HFFc6 (cell line): ENCODE measurements at places on chromosomes 12 and 14.

DNA sequence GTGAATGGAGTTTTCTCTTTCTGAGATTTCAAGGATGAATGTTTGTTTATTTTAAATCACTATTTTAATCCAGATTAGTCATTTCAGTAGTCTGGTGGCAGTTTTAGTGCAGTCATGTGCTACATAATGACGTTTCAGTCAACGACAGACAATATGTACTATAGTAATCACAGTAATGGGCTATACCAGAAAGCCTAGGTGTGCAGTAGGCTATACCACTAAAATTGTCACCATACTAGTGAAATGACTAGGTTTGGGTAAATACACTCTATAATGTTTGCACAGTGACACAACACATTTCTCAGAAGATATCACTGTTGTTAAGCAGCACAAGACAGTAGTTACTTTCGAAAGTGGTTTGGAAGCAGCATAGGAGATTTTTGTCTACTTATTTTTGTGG is 203.1 kb downstream of the ETNK1 start:
- no peak for DNase-seq

DNA sequence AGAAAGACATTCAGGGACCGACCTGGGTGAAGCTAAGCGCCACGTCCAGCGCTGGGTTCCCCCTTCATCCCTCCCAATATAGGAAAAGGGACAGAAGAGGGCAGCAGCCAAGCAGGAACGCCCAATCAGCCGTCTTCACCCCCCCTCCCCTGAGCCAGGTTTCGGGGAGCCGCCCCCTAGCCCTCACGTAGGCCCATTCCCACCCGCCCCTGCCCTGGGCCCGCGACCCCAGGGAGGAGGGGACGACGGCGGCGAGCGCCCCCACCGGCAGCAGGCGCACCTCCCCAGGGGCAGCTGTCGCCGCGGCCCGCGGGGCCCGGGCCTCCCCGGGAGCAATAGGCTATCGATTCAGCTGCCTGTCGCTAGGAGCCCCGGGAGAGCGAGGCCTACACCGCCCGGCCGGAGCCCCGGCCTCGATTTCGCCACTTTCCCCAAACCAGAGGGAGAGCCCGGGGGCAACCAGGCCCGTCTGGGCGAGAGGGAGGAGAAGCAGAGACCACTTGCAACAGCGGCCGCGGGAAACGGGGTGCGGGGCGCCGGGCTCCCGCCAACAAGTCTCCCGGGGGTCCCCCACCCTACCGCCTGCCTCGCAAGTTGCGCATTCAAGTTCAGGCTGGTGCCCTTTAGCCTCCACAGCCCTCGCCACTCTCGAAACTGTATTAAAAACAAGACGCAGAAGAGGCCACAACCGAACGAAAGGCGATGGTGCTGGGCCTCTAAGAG is 1.3 kb downstream of the DCAF5 start:
- DNase-seq, result peak; percentile 48

DNA sequence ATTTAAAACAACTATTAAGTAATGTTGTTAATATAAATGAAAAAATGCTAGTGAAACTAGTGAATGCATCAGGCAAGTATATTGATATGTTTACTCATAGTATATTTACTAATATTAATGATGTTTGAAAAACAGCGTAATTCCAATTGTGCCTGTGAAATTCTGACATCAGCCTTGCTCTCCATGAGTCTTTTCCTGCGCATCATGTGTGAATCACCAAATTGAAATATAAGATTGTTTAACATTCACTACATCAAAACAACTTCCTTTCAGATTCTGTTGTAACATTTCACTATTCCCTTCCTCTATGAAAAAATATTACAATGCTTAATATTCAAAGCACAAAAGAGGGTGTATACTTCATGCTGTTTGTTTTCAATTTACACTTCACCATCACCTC is 1995.9 kb upstream of the SEL1L start:
- no peak for DNase-seq

- DNase-seq, result peak; percentile 67
Observed at GRCh38 chr14:69268763-69269162, 8.8 kb downstream of the GALNT16 start.

GRCh38 chr14:61472801-61473376 is 151.5 kb downstream of the PRKCH start:
- DNase-seq, result no peak

DNA sequence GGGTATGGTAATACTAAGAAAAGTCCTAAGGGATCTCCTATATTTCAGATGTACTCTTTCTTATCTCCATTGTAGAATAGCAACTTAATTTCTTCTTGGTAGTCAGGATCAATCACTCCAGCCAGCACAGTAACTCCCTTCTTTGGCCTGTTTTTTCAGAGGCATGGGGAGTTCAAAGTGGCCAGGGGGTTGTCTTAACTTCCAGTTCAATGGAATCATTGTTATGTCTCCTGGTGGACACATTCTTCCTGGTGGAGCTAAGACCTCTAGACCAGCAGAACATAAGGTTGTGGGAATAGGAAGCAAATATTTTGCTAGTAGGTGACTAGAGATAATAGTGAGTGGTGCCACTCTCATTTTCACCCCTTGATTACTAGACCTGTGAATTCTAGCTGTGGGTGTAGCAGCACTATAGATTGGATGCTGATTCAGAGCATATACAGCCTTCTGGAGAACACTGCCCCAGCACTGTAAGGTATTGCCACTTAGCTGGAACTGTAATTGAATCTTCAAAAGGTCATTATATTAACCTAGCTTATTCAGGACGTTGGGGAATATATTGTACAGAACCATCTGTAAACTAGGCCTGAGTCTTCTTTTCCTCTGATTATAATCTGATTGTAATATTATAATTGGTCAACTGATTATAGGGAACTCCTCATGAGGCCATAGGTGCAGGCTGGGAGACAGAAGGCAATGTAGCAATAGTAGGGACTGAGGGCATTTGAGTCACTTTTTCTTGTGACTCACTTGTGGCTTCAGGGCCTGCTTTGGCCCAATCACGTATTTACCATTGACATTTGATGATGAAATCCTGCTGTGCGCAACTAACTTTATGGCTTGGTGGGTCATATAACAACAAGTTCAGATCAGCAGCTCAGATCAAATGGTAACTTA is 60.2 kb upstream of the ATP2B1 start:
- DNase-seq, result peak; percentile 99

DNA sequence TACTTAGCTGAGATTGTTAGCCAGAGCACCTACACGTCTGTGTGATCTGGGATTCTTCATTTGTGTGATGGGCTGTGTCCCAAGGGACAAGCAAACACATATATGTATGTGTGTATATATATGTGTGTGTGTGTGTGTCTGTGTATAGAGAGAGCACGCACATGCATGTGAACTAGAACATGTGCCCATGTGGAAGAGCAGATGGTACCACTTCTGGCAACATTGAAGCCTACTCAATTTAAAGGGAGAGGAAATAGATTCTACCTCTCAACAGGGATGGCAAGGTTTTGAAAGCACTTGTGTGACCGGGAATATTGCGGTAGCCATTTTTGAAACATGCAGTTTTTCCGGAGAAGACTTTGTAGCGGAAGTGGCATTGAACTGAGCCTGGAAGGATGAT is 1.4 kb downstream of the TOMM20L start:
- DNase-seq, result no peak

DNA sequence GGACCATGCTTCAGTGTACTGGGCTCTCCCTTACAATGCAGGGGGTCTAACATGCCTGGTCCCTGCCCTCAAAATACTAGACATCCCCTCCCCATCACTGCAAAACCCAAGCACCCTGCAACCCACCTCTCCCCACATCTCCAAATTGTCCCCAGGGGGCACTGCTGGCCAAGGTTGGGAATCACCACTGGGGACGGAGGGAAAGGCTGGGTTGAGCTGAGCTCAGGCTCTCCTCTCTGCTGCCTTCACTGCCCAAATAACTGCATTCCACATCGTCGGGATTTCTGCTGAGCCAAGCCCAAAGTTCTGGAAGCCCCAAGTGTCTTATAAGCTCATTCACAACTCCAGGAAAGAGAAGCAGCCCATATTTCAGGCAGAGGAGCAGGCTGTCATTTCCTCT is 69.6 kb downstream of the NT5DC3 start:
- DNase-seq, result peak; percentile 23

DNA sequence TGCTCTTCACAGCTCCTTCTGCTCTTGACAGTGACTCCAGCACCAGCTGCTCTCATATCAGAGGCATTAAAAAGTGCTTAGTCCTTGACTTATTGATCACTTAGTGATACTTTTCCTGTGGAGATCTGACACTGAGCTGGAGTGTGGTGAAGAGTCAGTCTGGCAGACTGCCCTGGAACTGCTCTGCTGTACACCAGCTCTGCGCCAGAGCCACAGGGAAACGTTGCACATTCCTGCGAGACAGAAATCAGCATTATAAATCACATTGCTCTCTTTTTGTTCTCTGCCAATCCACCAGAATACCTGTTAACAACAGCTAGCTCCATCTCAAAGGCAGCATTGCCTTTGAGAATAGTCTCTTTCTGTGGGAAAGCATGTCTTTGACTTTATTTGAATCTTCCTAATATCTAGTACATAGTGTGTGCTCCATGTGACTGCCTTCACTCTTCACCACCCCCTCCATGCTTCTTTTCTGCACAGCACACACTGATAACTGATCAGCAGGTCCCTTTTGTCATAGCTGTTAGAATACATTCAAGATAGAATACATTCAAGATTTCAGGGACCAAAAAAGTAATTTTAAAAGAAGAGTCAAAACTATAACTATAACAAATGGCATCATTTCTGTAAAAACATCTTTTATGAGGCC is 48.2 kb upstream of the VSX2 start:
- DNase-seq, result no peak

GRCh38 chr12:65859519-65859918 is 35.2 kb downstream of the HMGA2 start:
- no peak for DNase-seq

DNA sequence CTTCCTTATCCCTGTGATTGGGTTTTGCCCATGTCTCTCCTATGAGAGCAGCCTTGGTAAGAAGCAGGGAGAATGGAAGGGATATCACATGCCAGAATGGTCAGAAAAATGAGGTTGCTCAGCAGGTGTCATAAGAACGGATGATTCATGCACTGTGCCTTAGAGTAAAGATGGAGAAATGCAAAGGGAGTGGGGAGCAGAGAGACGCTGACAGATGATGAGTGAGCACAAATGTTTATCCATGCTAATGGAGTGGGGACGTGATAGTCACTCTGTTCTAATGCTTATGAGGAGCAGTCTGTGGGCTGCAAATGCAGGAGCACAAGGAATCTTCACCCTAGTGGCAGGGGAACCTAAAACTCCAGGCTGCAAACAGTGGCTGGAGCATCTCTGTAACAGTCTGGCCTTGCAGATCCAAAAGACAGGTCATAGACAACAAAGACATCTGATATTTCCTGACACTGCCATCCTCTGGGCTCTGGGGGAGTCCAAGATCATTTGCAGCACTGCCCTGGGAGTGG is 243.2 kb downstream of the CACNA1C start:
- DNase-seq, result peak; percentile 81

DNA sequence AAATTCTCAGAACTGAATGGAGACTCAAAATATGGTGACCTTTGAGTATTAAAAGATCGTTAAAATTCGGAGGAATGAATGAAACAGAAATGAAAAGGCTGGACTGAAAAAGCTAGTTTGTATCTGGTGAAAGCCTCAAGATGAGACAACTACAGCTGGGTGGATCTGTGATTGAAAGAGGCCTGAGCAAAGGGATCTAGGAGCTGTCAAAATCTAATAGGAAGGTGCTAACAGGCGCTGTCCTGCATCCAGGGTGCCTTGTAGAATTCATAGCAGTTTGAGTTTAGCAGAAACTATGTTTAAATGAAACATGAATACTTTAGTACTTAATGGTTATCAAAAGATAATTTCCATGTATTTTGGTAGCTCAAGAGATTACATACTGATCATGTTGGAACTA is 2.3 kb downstream of the YY1 start:
- no peak for DNase-seq

- DNase-seq, result no peak
Observed at GRCh38 chr12:70549340-70550179, 87.7 kb downstream of the PTPRB start.

GRCh38 chr12:53756300-53757100 is 4.7 kb upstream of the CISTR start:
- no peak for DNase-seq

DNA sequence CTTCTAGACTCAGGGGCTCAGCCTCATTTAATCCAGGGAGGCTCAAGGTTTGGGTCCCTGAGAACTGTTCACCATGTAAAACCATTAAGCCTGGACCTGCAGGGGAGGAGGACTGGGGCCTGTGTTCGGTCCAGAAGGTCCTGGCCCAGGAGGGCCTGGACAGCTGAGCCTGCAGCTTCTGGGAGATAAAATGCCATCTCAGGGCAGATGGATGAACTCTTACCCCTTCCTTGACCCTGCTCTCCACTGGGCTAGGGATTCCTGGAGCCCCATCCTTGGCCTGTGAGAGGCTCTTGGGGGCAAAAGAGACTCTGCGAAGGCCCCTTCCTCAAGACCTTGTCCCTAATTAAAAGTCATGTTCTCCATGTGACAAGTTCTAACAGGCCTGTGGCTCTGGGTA is 51.2 kb downstream of the PRMT8 start:
- no peak for DNase-seq

DNA sequence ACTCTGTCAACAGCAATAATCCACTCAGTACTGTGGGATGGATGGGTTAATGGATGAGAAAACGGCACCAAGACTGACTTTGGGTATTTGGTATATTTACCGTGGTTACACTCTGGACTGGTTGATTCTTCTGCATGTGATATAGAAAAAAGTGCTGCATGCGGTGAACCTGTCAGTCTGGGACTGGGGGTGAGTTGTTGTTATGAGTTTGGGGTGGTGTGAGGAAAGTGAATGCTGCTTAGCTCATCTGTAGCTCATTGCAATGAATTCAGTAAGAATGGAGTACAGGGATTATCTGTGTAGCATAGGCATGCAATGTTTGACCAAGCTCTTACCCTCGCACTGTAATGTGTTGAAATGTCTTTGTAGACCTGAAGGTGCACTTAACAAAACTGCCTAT is 6.0 kb downstream of the KCNA1 start:
- no peak for DNase-seq

DNA sequence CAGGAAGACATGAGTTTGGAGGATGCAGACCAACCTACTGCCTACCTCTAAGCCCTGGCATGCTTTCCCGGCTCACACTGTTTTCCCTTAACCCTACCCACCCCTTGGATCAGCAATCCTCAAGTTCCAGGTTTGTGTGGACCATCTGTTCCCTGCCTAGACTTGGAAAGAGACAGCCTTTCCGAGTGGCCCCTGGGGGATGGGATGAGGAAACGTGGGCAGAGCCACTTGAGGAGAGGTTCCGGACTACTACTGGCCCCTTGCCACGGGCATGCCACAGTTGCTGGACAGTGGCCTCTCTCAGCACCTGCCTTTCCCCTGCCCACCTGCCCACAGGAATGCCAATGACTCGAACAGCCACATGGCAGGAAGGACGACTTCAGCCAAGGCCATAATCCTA is 135.9 kb downstream of the SLC15A4 start:
- no peak for DNase-seq

- no peak for DNase-seq
Observed at GRCh38 chr14:103538291-103539055, 9.5 kb downstream of the TRMT61A start.

DNA sequence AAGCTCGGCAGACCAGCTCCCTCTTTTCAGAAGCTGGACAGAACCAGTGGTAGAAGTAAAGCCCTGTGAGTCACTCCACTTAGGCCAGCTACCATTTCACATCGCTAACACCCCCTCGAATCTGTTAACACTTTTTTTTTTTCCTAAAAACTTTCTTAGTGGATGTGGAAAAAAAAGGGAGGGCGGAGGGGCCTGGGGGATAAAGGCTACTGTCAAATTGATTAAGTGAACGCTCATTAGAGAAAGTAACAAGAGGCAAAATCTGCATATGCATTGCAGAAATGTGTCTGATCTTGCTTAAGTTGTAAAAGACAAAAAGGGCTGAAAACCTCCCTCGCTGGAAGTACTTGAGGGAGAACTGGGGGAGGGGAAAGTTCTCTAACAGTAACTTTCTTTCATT is 86.6 kb upstream of the OTX2 start:
- DNase-seq, result no peak
